ENCODE measurements at places on chromosomes 13 and 19.

DNA sequence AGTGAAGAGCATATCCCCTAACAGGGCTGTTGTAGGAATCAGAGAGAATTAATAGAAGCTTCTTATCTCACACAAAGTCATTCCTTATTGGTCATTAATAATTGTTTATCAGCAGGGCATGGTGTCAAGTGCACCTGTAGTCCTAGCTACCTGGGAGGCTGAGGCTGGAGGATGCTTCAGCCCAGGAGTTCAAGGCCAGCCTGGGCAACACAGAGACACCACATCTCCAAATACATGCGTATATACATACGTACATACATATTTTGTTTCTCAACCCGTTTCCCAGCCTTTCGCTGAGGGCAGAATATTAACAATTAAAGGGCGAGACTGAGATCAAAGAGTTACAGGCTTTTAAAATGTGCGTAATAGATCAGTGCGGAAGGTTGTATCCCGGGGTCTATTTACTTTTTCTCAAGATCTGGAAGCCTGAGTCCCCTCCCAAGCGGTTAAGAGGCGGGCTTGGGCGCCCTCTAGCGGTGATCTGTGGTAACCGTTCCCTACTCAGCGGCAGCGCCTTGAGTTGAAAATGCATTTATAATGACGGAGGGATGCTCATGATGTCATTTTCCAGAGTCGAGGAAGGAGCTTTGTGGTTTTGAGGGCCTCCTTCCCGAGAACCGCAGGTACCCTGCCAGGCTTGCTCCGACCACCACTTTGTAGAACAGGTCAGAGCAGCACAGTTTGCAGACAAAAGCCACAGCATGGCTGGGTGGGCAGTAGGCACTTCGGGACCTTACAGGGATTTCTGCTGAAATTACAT lies 169.6 kb upstream of the GPR12 start:
- DNase-seq: peak; percentile 65

DNA sequence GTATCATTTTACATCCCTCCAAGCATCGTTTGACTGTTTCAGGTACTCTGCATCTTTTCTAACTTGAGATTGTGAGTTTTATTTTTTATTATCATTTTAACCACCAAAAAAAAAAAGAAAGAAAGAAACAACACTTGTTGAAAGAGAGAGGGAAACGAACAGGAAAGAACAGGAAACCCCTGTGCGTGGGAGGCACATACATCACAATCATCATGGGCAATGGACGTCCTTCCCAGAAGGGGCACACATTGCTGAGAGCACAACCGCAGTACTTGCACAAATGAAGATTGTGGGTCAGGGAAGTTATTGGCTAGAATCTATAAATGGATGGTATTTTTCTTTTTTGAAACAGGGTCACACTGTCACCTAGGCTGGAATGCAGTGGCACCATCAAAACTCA lies 1.7 kb downstream of the CLC start:
- no peak for DNase-seq

GRCh38 chr13:44918326-44919103 lies 70.8 kb downstream of the NUFIP1 start:
- no peak for DNase-seq

- peak; percentile 29 for DNase-seq
Measured at GRCh38 chr13:108306860-108307259, 37.3 kb downstream of the TNFSF13B start.

GRCh38 chr19:49113762-49114629 lies at the start of gene LIN7B:
Gene LIN7B, plus strand, starts transcription at chr19:49114370. Its CDS starts 35 bp downstream, at chr19:49114405.
- DNase-seq: peak; percentile 59

GRCh38 chr13:31950111-31950815 lies 81.3 kb upstream of the FRY start:
- no peak for DNase-seq

DNA sequence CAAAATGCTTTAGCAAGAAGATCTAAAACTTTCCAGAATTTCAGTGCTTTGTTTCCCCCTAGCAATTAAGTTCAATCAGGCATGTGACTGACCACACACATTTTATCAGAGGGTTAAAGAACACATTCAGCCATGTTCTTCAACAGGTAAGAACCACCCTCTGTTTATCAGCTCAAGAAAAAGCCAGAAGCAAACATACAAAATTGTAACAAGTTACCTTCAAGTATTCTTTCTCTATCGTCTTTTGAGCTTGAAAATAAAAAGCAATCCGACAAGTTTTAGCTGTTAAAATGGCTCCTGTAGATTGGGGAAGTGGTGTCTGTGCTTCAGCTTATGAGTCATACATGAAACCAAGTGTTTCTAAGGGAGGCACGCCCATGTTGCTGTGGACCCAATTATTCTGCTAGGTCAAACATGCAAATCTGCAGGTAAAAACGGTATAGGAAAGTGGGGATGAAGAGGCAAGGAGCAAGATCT lies at the start of gene ELF1:
TSS of gene ELF1 (minus strand) at position 306 of the 477 bp plus-strand sequence. CDS start 37,262 bp downstream, outside the sequence.
- peak; percentile 88 for DNase-seq

DNA sequence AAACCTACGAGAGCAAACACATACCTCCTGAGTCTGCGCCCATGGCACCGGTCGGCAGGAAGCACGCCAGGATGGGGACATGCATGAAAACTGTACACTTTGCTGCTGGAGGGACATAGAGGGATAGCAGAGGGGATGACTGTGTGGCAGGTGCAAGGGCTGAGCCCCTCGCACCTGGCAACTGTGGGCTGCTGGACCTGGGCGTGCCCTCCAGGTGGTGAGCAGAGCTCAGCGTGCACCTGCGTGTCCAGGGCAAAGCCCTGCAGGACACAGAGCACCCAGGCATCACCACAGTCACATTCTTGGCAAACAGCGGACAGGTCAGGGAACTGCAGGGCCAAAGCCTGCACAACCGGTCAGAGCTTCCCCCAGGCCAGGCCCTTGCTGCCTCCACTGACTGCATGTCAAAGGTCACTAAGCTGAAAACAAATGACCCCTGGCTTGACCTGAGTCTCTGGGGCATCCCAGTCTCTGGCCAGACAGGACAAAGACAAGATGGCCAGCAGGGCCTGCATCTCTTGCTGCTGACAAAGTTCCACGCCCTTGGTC lies 9.0 kb upstream of the ISYNA1 start:
- no peak for DNase-seq

- no peak for DNase-seq
Measured at GRCh38 chr13:57631596-57632275, at the start of gene PCDH17. Gene PCDH17, plus strand, starts transcription at chr13:57631744. Its CDS starts 803 bp downstream, at chr13:57632547.

- DNase-seq: no peak
Measured at GRCh38 chr19:2847507-2847906, 6.2 kb downstream of the ZNF555 start.

- DNase-seq: no peak
Measured at GRCh38 chr19:7476777-7477494, 11.9 kb downstream of the PEX11G start.

- DNase-seq: no peak
Measured at GRCh38 chr19:35897706-35898451, 2.5 kb downstream of the NFKBID start.

DNA sequence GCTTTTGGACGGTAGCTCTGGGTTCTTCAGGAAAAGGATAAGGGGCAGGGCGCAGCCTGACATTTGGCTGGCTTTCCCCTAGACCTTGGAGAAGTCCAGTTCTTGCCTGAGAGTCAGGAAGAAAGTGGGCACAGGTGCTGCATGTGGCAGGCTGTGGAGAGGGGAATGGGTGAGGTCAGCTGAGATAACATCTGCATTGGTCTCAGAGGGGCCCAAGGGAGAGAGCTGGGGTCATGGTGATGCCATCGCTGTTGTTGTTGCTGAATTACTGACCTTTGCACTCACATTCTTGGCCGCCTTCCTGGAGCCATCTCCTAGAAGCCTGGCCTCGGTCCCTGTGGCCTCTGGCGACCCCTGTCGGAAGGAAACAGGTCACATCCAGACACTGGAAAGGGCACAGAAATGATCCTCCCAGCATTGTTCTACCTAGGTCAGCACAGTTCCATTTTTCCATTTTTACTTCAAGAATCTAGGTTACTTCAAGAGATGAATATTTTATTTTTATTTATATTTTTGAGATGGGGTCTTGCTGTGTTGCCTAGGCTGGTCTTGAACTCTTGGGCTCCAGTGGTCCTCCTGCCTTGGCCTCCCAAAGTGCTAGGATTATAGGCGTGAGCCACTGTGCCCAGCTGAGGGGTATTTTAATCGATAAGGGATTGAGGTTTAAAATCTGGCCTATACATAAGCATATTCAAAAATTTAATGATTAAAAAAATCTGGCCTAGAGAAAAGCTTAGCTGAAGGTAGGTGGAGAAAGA lies 6.5 kb upstream of the LIPE start:
- DNase-seq: peak; percentile 69

GRCh38 chr13:105446197-105446596 lies 1089.3 kb downstream of the EFNB2 start:
- DNase-seq: no peak

- DNase-seq: no peak
Measured at GRCh38 chr19:18137657-18138339, 15.2 kb upstream of the PIK3R2 start.

- DNase-seq: no peak
Measured at GRCh38 chr19:17543986-17544385, 11.5 kb upstream of the COLGALT1 start.

DNA sequence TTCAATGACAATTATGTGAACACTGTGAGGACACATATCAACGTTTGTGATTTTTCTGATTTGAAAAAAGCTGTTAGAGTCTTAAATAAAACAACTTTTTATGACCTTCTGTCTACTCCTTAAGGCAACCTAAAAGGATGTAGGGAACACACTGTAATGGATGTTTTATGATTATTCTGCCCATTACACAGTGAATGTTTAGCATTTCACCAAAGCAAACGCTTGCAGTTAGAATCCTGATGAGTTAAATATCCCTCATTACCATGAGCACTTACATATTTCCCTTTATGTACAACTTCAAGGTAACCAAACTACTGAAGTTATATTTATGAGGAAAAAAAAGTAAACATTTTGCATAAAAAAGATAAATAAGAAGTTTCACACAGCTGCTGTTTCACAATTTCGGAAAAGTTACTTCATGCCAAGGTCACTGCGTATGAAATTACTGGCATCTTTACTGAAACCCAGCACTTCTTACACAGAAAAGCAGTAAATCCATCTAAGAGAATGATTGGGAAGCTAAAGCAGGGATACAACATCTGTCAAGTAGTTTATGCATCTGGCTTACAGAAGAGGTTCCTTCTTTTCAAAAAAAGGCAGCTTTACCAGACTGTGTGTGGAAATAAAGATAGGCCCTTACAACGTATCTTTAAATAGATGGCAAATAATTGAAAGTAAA lies 733.7 kb upstream of the ATXN8OS start:
- no peak for DNase-seq

DNA sequence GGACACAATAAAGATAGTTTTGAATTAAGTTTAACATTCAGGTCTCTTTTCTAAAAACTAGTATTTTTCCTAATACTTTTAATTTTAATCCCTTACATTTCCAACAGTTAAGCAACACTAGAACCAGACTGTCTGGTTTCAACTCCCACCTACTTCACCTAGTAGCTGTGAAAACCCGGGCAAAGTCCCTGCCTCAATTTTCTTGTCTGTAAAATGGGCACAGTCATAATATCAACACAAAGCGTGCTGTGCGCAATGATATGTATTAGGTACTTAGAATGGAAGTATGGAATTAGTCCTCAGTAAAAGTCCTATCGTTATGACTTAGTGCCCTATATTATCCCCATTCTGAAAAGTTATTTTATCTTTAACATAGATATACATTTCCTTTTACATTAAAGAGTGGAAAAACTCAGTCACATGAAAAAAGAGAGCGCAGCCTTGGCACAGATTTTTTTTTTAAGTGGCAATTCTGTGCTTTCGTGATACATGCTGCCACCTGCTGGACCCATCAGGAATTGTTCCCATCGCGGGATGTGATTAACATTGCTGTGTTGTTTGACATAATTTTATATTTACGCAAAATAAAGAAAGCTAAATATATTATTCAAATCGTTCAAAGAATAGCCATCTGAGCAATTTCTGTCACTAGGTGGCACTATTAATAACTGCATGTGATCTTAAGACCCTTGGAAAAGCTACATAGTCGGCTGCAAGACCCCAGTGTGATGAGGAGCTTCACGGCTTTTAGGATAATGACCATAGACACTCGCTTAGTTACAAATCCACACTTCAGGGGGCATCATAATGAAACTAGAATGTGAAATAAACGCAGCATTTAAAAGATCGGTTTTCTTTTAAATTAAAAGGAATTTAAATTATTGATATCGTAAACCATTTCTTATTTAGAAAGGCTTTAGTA lies 59.9 kb downstream of the LIG4 start:
- peak; percentile 53 for DNase-seq

GRCh38 chr13:45564133-45564776 lies 51.3 kb downstream of the ERICH6B start:
- DNase-seq: no peak

DNA sequence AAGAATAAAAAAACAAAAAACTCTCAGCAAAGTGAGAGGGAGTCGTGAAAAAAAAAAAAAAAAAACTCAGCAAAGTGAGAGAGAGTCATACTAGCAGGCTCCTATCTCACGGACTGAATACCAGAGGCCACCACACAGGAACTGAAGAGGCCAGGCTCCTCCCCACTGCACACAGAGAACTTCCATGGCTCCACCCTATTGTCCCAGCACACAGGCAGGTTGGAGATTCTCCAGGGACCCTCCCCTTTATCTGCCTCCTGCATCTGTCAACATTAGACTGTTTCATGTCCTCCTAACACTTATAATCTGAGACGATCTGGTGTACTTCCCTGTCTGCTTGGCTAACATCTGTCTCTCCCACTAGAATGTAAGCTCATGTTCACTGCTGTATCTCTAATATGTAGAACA lies 37.0 kb upstream of the FARP1 start:
- no peak for DNase-seq

DNA sequence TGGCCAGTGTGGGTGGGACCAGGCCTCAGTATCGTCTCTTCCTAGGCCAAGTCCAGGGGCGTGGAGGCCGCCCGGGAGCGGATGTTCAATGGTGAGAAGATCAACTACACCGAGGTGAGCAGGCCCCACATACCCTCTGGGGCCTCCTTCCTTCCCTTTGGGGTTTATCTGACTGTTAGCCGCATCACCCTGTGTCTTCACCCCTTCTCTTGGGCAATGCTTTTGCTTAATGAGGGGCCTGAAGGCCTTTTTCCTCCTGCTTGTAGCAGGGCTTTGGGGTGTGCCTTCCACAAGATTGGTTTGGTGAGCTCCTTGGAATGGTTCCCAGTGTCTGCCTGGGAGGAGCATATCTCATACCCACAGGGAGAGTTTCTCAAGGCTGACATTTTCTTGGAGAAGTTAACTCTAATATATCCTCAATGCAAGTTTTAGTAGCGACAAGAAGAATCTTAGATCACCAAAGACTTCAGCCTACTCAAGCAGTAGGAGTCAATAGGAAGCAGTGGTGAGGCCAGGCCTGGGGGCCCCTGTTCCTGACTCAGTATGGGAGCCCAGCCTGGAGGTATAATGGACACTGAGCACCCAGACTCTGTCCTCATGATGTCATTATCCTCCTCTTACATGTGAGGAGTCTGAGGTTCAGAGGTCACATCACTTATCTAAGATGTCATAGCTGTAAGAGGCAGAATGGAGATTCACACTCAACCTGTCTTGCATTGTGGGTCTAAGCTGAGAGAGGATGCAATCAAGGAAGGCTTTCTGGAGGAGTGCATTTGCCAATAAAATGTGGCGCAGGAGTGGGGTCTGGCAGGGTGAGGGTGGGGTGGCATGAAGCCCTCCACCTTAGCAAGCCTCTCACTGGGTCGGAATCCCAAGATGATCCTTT lies 2.0 kb downstream of the GPI start:
- DNase-seq: no peak
